RPMI7951 (cell line): ENCODE measurements at places on chromosomes 12 and 14. TPM values are rescaled to one million over a fixed set of nuclear protein-coding genes. Genes with fewer than 3 reads are reported as not detected.

SERPINA1 gene
- total RNA-seq, result 0.12 and 0.78 TPM in 2 replicates

SLC5A8 gene
- not detected in 2 replicates for total RNA-seq

RACGAP1 gene
- 158 and 173 TPM in 2 replicates for total RNA-seq

PGF gene
- 0.36 and 0.98 TPM in 2 replicates for total RNA-seq

ADAMTS20 gene
- total RNA-seq, result not detected in 2 replicates
